ENCODE measurements at places on chromosomes 2 and 18. TPM values are rescaled to one million over a fixed set of nuclear protein-coding genes. Genes with fewer than 3 reads are reported as not detected.

The STAM2 gene
- total RNA-seq = 45.8 TPM

The DLX2 gene
- 0.35 TPM for total RNA-seq

- no peak for DNase-seq
These were observed 22.1 kb upstream of the ALKAL2 start for GRCh38 chr2:309954-310510.

DNA sequence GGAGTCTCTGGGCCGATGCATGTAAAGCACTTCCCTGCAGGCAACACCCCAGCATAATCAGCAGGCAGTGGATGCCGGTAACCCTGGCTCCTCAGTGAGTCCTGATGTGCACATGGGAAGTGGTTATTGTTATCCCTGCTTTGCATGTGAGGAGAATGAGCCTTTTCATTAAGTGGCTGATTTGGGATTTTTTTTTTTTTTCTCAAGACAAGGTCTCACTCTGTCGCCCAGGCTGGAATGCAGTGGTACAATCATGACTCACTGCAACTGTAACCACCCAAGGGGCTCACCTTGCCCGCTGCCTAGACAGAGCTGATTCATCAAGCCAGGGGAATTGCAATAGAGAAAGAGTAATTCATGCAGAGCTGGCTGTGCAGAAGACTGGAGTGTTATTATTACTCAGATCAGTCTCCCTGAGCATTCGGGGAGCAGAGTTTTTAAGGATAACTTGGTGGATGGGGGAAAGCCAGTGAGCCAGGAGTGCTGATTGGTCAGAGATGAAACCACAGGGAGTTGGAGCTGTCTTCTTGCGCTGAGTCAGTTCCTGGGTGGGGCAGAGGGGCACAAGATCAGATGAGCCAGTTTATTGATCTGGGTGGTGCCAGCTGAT, 95.4 kb downstream of the SOCS6 start:
- DNase-seq = no peak

- DNase-seq = no peak
These were observed 187.0 kb upstream of the FN1 start for GRCh38 chr2:215622837-215623236.

DNA sequence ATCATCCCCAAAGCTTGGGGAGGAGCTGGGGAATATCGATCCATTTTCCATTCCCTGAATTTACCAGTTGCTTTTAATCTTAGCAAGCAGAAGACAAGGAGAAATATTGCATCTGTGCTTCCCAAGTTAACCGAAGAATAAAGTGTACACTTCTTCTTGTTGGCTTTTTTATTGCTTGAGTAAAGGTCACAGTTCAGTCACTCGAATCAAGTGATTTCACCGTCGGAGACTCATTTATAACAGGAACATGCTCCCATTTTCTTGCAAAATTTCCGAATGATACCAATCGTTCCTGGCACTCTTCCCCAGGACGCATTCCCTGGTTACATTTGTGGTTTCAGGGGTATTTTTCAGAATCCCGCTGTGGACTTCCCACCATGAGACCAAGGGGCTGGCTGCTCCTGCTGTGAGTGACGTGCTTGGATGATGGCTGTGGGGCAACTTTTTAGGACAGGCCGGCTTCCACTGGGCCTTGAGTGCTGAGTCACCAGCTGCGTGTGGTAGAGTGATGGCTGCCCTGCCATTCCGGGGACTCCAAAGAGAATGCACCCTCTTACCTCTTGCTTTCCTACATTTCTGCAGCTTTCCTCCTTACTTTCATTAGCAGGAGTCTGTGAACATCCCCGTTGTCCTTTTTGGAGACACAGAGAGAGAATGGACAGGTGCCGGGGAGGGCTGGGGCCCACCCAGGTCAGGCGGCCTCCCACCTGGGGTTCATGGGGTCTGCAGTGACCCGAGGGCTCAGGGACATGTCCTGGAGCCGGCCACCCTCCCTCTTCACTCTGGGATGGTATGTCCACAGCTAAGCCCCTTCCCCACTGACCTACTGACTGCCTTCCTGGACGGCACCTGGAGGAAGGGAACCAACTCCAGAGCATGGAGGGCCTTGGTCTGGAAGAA, 60.7 kb upstream of the HDAC4 start:
- no peak for DNase-seq

DNA sequence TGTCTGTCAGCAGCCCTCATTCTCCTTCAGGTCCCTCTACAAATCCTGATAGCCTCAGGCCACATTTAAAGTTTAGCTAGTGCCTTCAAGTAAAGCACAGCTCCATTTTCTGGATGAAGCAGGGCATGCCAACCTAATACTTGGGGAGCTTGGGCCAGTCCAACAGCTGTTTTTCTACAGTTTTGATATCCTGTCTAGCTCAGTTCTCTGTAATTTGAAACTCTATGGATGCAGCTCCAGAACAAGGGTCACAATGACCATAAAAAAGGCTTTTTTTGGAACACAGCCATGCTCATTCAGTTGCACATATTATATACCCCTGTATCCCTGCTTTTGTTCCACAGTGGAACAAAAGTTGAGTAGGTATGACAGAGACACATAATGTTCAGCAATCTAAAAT, 373.5 kb downstream of the SUCLG1 start:
- DNase-seq = no peak

DNA sequence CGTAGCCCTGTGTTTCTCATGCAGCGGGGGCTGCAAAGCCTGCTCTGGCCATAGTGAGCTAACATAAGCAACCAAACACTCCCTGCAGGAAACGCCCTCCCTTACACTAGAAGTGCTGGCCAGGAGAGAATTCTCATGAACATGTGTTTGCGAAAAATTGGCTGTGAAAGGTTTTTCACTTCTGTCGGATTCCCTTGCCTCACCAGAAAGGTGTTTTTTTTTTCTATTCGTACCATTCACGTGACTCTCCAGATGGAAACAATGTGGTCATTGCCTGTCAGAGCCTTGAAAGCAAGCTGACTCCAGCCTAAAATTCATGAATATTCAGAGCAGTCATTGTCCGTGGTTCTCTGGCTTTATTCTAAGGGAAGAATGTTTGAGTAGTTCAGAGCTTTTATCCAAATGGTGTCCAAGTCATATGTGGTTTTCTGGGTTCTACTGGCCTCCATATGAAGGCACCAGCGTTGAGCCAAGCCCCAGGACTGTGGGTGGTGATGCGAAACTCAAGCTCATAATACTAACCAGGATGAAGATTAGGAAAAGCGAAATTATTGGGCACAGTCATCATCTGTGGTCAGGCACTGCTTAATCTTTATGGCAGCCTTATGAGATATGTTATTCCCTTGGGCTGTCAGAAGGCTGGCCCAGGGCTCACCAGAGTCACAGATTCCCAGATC, 236.4 kb downstream of the ALPK2 start:
- DNase-seq = no peak

- DNase-seq = no peak
These were observed 5.1 kb downstream of the OR6B3 start for GRCh38 chr2:240048237-240048636.

DNA sequence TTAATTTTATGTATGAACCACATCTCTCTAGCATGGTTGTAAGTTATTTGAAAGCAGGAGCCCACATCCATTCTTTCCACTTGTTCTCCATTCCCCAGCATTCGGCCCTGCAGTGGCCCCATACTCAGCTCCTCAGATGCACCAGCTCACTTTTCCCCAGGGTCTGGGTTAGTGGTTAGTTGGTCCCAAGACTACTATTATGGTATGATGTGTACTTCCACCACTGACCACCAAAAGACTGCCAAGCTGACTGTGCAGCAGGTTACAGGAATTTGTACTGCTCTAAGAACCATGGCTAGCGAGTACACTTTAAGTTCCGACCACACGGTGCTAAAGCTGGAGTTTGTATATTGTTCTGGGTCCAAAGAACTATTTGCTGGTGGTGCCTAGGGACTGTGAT, 413.6 kb upstream of the TCF4 start:
- DNase-seq = no peak

The TDRD15 gene
- total RNA-seq = not detected

- DNase-seq = no peak
These were observed 27.1 kb downstream of the DAPL1 start for GRCh38 chr2:158822193-158822592.
